ENCODE measurements at places on chromosomes 5 and 9.

- DNase-seq, result peak; percentile 60
Measured at GRCh38 chr5:172113036-172113435, 75.0 kb downstream of the STK10 start.

DNA sequence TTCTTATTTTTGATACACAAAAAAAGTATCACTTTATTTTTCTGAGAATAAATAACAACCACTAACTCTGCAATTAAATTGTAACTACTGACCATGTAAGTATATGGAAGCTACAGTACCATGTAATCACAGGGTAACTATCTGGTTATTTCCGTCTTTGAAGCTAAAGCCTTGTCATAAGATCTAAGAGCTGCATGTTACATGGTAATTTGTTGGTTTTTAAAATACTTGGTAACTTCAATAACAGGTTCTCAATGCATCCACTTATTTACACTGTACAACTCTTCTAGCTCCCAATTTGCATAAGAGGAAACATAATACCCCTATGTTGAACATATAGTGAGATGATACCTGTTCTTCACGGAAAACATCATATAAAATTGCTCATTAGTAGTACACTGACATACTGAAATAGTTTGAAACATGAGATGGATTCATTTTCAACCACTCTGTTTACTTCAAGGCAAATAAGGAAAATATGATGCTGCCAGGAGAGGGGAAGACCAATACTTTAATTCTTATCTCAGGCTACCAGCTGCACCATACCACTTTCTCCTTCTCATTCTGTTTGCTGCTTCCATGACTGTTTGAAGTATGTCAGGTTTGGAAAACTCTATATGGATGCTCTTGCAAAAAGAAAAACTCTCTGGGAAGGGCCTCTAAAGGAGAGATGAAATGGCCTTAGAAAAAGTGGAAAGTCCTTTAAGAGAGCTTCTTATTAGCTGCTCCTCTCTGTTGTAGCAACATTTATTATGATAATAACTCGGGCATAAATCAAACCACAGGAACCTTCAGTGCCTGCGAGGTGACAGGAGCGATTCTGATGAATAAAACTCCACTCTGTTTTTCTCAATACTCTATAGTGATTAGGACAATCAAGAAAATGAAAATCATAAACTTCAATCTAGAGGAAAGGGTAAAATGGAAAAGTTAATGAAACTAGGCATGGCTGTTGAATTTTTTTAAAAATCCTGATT, 150.2 kb downstream of the KIAA0825 start:
- no peak for DNase-seq

- DNase-seq, result no peak
Measured at GRCh38 chr9:129319938-129320481, 141.9 kb upstream of the IER5L start.

DNA sequence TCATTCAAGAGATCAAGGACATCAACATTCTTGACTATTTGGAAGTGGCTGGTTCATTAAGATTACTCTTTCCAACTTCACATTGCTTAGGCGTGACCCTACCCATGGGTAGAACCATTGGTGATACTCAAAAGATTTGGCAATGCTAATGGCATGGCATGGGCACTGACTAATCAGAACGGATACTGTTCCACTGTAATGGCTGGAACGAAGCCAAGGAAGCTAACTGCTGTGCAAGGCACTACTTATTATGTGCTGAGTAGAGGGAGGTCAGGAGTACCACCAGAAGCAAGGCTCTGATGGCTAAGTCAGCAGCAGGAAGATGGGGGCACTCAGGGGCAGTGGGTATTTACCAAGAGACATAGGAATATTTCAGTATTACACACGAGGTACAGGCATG, 31.9 kb downstream of the GNA14 start:
- DNase-seq, result no peak

Data from activated CD4-positive, CD25-positive, alpha-beta regulatory T cell treated with anti-CD3 and anti-CD28 coated beads, Interleukin-2, amount 50 U/mL, for 16 hours (primary cell).